Ammon's horn (tissue), 1 donor: ENCODE measurements at places on chromosomes 1 and 21.
A peak's percentile ranks its signal among the peaks of the same experiment; 100 is the strongest.

DNA sequence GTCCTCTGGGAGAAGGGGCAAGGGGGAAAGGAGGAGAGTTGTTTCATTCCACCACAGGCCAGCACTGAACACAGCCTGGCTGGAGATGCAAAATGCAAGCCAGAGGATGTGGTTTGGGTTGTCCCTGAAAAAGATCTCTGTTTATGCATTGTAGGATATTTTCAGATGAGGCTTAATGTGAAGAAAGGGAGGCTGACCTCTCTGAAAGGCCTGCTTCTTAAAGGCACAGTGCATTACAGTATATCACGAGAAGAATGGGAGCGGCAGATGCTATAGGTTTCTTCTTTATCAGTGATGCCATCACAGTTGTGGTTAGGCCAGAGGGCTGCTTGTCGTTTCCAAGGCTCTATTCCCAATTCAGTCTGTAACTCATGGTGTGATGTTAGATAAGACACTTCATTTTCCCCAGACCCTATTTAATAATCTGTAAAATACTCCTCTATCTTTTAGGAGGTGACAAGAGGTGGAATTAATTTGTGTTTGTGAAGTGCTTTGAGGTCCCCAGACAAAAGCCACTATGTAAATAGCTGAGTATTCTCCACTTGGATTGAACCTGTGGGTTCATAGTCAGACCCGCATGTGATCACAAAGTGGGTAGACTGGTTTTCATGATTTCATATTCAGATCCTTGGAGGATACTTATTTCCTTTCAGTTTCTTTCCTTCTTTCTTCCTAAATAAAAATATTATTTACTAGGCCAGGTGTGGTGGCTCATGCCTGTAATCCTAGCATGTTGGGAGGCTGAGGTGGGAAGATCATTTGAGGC lies 76.5 kb upstream of the WDR26 start:
- DNase-seq = no peak

- no peak for DNase-seq
Measured at GRCh38 chr1:35269201-35269988, 886 bp downstream of the ZMYM4 start.

- no peak for DNase-seq
Measured at GRCh38 chr21:24225431-24225830, 1381.8 kb downstream of the MRPL39 start.

DNA sequence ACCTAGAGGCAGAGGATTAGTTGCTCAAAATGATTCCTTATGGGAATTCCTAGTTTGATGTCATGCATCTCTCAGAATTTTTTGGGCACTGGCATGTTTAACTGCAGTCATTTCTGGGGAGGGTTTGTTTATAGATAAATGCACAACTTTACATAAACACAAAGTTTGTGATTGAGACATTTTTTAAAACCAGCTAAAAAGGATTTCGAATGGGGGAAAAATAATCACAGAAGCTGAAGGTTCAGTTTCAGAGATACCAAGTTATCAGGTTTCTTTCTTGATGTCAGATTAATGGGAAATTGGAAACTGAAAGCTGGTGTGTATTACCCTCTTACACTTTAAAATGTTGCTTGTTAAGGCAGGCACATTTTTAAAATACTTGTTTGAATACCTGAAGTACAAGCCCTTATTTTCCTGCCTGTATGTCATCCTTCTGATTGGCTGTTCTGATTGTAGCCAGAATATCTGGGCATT lies 72.1 kb downstream of the DISP1 start:
- no peak for DNase-seq

DNA sequence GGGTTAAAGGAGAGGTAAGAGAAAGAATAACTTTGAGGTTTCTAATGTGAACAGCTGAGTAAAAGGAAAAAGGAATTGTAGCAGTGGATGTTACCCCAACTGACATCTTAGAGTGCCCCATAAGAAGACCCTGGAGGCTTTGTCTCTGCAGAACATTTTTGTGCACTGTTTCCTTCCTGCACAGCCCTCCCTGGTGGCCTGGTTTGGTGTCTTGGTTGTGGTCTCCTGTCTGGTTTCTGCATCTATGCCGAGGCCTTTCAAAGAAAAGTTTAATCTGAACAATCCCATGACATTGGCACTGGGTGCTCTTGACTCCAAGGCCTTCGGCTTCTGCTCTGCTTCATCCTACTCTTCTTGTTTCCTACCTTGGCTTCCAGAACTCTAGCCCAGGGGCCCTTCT lies 57.8 kb downstream of the RHOU start:
- DNase-seq = no peak

GRCh38 chr1:232856541-232856940 lies 51.3 kb downstream of the MAP10 start:
- no peak for DNase-seq

DNA sequence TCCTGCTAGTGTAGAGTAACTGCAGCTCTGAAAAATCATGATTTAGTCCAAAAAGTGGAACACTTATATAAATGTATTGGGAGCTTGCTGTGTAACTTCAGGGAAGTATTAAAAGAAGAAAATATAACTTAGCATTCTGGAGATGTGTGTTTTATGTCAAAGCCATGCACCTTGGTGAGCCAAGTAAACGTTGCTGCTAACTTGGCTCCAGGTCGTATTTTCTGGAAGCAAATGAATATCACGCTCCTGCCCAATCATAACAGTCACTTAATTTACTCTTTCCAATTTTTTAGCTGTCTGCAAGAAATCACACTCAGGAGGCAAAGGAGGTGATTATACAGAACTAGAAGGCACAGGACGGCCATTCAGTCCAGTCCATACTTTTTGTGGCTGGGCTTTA lies 61.1 kb downstream of the DOP1B start:
- DNase-seq = no peak

GRCh38 chr1:40592107-40592803 lies 60.8 kb downstream of the ZNF684 start:
- DNase-seq = peak; percentile 74

DNA sequence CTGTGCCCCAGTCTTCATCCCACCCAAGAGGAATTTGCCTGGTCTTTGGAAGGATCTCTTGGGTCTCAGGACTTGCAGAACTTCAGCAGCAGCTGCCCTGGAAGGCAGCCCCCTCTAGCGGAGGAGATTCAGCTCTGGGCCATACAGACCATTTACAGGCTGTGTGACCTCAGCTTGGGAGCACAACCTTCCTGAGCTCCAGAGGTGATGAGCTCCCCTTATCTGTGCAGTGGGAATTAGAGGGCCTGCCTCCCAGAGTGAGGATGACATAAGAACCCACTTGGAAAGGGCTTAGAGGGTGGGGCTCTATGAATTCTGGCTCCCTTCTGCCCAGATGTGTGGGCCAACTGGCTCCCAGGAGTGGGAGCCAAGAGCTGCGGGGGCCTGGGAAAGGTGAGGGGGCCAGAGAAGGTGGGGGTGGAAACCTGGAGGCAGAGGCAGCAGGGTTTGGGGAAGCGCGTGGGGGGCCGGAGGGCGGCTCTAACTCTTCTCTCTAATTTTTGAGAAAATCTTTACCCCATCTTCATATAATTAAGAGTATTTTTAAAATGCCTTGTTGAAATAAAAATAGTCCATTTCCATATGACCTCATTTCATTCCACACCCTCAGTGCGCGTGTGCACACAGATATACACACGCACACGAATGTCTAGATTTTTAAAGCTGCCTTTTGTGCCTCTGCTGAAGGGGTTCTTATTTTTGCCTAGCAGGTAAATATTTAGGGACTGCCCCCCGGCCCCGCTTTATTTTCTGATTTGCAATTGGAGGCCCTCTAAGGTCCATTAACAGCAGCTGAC lies 21.5 kb downstream of the EPHB2 start:
- no peak for DNase-seq

- no peak for DNase-seq
Measured at GRCh38 chr1:233244183-233244582, 51.3 kb downstream of the PCNX2 start.

DNA sequence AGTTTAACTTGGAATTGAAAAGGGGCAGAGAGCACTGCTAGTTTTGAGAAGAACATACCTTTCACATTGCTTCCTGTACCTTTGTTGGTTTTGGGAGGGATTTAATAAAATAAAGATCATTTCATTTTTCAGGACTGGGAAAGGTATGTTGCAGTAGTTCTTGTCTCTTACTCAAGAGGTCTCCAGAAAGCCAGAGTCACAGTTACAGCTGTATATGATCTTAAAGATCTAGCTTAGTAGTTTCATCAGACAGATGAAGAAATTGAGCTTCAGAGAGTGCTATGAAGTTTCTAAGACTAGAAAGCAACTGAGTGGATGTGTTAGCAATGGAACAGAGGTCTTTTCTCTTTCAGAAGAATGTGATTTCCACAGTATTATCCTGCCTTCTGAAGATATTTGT lies 1.0 kb downstream of the OR10K2 start:
- no peak for DNase-seq

- no peak for DNase-seq
Measured at GRCh38 chr1:8659593-8659992, 157.8 kb downstream of the RERE start.

GRCh38 chr1:162970021-162970420 lies 99.1 kb upstream of the RGS4 start:
- no peak for DNase-seq
